Right renal pelvis (tissue), 4 donors: ENCODE measurements at places on chromosomes 16 and 17.

- DNase-seq: no peak
These were observed 152.7 kb downstream of the RAB11FIP4 start for GRCh38 chr17:31544186-31544585.

DNA sequence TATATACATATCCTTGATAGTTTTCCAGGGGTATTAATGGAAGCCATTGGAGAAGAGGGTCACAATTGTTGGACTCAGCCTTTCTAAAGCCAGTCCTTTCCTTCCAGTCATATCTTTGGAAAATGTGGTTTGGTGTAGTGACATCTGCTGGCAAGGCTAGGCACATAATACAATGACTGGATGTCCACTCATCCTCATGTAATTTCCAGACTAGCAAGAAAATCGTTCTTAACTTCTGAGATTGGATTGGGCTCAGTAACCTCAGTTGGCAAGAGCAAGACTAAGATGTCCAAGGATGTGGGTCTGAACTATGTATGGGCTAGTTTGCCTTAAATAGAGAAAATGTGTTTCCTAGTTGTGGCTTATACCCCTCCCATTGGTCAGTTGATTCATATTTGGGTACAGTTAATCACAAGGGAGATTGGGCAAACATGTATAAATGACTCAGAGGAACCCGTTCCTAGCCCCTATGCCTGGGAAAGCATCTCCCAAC, 8.7 kb upstream of the KAT7 start:
- no peak for DNase-seq

- DNase-seq: no peak
These were observed 16.0 kb upstream of the COPRS start for GRCh38 chr17:31875081-31875480.

- no peak for DNase-seq
These were observed 13.5 kb upstream of the ADGRG1 start for GRCh38 chr16:57614944-57615343.

GRCh38 chr16:87125206-87126155, 191.7 kb downstream of the C16orf95 start:
- DNase-seq: no peak

DNA sequence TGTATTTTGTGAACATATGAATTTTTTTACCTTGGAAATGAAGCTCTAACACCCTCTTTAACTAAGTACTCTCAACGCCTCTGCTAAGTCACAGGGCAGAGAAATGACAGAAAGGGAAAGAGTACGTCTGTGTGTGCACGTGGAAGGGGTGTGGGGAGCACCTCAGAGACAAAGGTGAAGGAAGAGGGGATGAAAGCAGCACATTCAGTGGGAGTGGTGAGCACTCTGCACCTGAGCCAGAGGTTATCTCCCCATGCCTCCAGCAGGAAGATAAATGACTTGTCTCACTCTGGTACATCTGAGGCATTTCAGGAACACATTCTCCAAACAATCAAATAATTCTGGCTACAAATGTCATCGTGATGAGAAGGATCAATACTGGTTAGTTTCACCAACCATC, 15.0 kb downstream of the GNA13 start:
- no peak for DNase-seq

DNA sequence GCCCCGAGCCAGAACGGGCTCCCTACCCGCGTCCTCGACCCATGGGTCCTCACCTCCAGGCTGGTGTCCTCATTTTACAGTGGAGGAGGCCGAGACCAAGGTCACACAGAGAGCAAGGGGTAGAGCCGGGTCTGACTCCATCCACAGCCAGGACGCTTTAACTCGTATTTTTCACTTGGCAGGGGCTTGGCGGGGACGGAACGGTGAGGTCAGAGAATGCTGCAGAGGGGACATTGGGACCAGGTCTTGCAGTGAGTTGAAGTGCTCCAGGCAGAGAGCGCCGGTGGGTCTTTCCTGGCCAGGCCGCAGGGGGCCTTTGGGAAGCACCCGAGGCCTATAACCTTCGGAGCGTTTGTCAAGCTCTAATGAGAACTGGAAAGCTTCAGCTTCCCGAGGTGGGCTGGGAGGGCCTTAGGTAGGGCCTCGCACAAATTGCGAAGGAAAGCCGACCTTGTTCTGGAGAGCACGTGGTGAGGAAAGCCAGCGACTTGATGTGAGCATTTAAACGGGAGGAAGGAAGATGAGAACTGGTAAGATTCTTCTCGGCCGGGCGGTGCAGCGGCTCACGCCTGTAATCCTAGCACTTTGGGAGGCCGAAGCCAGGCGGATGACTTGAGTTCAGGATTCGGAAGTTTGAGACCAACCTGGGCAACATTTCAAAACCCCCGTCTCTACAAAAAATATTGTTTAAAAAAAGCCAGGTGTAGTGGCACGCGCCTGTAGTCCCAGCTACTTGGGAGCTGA, 908 bp upstream of the CLUH start:
- no peak for DNase-seq

DNA sequence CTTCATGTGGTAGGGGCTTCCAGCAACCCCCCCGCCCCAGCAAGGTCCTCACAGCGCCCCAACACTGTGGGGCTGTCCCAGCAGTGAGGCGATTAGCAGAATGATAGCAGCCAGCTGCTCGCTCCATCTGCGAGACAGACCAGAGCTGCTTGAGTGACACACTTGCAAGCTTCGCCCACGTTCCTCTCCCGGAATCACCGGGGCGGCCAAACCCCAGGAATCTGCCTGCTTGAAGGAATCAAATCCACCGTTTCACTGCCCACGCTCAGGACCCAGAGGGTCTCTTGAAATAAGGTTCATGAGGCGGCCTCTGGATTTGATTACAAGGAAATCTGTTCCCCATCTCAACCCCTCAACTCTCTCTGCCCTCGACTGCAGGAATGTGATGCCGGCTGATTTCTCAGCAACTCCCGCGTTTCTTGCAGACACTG, 356.0 kb downstream of the C16orf95 start:
- DNase-seq: no peak

DNA sequence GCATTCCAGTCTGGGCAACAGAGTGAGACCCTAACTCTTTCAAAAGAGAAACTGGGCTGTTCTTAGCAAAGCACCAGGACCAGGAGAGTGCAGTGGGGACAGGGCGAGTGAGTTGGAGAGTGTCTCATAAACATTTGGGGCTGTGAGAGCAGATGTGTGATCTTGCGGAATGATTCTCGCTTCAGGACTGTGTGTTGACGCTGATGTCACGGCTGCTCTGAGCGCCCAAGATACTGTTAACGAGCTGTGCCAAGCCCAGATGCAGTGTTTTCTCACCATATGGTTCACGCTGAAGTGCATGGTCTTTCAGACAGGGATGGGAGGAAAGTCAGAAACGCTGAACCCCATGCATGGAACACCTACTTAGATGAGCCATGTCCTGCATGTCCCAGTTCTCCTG, 438.2 kb downstream of the HS3ST4 start:
- no peak for DNase-seq
